ELR (cell line): ENCODE measurements at places on chromosomes 2 and 18.
A peak's percentile ranks its signal among the peaks of the same experiment; 100 is the strongest.

DNA sequence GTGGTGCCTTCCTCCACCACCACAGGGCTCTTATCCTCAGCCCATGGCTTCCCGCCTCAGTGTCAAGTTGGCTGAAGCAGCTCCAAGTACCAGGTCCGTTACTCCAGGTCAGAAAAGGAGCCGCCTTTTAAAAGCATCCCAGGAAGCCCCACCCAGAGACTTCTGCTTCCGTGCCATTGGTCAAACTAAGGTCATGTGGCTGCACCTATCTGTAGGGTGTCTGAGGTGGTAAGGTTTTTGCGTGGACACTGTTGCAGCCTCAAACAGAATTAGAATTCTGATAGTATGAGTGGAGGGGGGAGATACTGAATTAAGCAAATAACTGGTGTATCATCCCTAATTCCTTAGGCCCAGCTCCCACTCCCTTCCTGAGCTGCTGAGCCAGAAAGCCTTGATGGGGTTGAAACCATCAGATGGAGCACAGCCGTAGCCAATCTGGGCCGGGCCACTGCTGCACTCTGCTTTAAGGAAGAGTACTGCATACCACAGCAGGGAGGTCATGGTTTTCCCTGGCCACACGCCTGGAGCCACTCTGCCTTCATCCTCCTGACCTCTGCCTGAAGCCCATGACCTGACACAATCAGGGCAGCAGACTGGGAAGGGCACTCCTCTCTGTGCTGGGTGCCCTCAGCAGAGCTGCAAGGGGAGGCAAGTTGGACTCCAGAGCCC is 8.4 kb downstream of the TMEM247 start:
- peak; percentile 79 for DNase-seq

- peak; percentile 65 for DNase-seq
These were observed 145.0 kb downstream of the TTC27 start for GRCh38 chr2:32772638-32773447.

DNA sequence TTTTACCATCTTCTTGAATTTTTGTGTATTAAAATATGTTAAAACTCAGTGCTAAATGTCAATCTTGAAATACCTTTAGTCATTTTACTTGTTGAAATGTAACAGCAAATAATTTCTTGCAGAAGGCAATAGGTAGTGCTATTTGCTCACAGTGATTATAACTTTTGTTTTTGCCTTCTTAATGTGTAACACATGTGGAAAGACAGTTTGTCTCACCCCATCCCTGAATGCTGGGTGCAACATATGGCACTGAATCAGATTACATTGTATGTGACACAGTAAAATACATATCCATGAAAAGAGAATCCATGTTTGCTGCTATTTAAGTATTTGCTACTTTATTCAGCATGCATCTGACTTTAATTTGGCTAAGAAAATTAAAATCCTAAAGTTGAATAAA is 35.3 kb downstream of the FRZB start:
- no peak for DNase-seq

DNA sequence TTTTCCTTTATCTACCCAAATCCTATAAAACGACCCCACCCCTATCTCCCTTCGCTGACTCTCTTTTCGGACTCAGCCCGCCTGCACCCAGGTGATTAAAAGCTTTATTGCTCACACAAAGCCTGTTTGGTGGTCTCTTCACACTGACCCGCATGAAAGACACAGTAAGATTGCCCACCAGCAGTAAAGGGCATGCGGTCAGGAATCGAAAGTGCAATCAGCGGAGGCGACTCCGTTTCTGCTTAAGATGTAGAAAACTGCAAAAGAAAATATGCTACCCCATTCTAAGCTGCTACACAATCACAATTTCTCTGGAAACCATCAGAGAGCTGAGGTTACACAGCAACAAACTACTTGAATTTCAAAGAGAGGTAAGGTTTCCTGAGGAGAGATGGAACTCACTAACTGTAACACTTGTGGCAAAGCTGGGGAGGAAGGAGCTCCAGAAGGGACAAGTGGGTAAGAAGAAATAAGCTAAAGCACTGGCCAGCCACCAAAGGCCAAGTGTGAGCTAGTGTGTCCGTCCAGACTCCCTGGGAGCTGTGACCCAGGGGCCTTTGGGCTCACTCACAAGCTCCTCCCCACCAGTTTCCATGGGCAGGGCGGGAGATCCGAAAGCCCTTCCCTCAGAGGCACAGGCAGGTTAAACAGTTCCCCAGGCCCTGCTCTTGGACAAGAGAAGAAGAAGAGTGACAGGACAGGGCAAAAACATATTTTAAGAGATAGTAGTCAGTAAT is 72.8 kb upstream of the TGFA start:
- no peak for DNase-seq

DNA sequence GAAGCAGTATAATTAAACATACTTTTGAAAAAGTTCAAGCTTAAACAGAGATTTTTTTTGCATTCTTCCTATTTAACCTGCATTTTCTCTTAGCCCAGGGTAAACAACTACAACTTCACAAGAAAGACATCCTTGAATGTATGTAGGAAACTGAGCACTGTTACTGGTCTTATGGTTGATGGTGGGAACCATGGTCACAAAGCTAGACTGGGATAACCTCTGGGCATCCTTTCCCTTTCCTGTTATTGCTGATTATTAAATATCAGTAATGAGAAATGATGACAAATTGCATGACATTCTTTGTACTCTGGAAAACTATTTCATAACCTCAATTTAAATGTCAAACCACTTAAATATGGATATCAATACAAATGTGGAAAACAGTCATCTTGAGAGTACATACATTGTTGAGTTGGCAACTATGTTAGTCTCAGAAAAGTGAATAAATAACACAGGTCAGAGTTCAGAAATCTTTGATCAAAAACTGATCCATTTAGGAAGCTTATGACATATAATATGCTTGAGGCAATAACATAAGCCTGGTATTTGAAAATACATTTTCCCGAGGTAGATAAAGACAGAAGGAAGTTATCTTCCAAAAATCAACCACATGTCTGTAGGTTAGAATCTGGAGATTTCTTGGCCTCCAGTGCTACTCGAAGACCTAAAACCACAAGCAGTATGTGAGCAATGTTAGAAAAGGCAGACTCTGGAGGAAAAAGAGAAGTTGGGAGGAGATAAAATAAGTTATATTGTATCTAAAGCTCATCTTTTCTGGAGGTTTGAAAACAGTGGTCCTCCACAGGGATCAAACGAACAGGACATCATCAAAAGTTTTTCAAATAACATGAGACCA is 65.2 kb upstream of the ST8SIA5 start:
- DNase-seq, result no peak

DNA sequence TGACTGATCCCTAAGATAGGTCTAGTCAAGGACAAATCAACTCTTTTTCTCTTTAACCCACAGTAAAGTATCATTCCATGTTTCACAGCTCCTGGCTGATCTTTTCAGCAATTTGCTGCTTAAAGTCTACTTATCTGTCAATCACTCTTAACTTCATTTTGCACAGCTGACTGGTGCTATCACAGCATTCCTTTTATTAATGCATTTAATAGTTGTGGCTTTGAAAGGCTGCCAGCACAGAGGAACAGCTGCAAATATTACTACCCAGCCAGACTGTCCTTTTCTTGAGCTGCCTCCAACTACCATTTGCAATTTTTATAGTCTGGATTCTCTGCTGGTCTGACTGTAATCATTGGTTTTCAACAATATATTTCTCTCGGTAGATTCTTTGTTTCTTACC is 303.5 kb downstream of the STK39 start:
- DNase-seq, result no peak
